ENCODE measurements at places on chromosomes 7 and 10.

- no peak for DNase-seq
These were observed 59.2 kb downstream of the LHPP start for GRCh38 chr10:124520558-124521428.

DNA sequence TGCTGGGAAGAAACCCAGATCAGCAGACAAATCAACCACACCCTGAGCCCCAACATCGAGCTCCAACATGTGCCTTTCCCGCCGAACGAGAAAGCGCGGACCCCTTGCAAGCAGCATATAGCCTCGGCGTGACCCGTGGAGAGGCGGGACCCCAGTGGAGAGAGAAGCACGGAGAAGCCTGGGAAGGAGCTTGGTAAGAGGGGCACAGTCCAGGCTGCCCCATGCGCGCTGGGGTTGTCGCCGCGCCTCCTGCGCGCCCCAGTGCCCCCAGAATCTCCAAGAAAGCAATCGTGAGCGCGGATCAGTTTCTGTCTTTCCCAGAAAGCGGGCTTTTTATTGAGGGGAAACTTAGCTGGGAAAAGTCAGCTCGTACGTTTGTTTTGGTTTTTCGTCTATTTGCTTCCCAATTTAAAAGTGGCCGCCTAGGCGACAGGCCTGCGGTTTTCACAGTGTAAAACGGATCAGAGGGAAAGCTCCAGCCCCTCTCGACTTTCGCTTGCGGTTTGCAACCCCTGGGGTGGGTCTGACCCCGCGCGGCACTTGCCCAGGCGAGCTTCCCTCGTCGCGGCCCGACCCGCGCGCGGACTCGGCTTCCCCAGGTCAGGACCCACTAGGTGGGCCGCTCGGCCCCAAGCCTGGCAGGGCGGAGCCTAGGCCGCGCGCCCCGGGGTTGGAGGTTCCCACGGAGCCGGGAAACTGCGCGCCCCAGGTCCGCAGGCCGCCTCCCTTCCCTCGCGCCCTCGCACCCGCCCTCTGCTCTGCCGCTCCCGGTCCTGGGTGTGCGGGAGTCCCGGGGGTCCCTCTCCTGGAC lies 31.1 kb downstream of the SKIDA1 start:
- no peak for DNase-seq

DNA sequence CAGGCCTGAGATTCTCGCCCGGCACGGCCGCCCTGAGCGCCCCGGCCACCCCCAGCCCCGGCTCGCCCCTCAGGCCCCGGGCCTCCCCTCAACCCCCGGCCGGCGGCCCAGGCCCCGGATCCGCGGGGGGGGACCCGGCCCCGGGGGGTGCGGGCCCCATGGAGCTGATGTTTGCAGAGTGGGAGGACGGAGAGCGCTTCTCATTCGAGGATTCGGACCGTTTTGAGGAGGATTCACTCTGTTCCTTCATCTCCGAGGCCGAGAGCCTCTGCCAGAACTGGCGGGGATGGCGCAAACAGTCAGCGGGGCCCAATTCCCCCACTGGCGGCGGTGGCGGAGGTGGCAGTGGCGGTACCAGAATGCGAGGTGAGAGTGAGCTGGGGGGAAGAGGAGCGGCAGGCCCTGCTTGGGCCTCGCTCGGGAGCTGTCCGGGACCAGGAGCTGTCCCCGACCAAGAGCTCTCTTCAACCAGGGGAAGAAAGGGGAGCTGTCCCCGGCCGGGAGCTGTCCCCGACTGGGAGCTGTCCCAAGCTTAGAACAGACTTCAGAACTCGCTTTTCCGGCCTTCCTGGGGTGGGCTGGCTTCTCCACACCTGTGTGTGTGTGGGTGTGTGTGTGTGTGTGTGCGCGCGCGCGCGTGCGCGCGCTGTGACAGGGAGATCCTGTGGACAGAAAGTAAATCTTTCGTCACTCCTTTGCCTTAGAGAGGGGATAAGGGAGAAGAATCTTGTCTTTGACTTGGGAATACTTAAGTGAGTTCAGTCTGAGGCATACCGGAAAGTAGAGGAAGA lies 510 bp downstream of the ZSWIM8 start:
- DNase-seq = no peak

DNA sequence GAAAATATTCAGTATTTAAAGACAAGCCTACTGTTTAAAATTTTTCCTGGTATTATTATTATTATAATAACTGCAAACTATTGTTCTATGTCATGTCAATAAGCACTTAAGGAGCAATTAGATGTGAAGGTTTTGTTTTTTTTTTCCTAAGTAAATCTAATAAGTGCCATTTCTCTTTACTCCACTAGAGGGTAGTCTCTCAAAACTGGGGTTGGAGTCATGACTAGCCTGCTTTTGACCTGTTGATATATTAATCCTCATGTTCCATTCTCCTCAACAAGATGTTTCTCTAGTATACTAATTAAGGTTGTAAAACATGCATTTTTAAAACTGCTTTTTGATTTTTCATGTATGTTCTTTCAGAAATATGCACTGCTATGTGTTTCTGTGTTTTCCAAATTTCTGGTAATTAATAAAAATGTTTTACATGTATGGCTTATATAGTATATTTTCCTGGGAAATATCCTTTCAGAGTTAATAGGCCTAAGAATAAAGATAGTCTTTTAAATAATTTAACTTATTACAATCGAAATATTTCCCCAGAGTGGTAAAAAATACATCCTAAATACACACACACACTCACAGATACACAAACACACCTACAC lies 1.0 kb upstream of the LRRN3 start:
- DNase-seq = no peak

All from esophagus squamous epithelium (tissue), 5 donors.